ENCODE measurements at places on chromosomes 2 and 18.

GRCh38 chr18:27249933-27250332 is 64.8 kb upstream of the CHST9 start:
- no peak for DNase-seq

- no peak for DNase-seq
These were observed 96.7 kb upstream of the ACKR3 start for GRCh38 chr2:236472720-236473495.

- DNase-seq: no peak
These were observed 58.2 kb downstream of the SERPINB8 start for GRCh38 chr18:64027931-64028695.

DNA sequence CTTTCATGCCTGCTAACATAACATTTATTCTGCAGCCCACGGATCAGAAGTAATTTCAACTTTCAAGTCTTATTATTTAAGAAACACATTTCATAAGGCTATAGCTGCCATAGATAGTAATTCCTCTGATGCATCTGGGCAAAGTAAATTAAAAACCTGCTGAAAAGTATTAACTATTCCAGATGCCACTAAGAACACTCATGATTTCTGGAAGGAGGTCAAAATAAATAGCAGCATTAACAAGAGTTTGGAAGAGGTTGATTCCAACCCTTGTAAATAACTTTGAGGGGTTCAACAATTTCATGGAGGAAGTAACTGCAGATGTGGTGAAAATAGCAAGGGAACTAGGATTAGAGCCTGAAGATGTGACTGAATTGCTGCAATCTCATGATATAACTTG is 77.6 kb downstream of the CCDC148 start:
- DNase-seq: no peak

DNA sequence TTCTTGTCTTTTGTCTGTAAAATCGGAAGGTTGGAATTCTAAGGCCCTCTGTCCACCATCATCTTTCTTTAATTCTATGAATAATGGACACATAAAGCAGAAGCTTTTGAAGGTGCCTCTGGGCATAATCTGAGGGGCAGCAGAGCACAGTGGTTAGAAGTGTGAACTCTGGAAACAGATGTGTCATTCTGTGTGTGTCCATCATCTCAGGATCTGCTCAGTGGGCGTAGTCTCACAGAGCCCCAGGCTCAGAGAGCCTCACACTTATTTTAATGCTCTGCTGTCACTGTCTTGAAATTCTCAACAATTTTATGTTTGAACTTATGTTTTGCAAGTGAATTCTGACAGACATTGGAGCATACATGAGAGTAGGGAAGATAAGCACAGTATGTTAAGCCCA is 31.0 kb upstream of the CCDC93 start:
- DNase-seq: no peak

DNA sequence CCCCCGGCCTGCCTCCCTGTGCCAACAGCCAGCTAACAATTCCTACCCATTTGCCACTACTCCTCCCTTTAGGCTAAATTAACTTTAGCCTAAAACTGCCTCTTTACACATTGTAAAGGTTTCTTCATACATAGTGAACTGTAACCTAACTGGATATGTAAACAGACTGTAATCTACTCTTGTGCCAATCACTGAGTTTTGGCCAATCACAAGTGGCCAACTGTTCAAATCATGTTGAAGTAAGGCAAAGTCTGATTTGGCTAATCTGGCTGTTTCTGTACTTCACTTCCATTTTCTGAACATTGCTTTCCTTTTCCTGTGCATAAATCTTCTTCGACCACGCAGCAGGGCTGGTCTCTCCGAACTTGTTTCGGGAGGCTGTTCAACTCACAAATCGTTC is 103.6 kb upstream of the LYPD6 start:
- DNase-seq: no peak

Data from germinal center (tissue), 1 donor.